ENCODE measurements at places on chromosomes 11 and 22.

DNA sequence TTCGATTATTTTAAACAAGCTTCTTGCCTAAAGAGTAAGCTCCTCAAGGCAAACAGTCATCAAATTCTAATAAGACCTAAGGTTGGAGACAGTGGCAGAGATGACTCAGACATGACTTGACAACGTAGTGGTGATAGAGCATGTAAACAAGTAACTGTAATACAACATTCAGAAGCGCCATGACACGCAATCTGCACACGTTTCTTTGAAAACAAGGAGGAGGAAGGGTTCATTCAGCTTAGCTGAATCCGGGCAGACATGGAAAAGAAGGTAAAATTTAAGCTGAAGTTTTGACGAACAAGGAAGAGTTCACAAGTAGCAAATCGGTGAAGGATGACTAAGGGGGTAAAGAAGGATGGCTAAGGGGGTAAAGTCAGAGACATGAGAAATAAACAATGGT, 152.4 kb upstream of the ZC3H12C start:
- DNase-seq: peak; percentile 87

DNA sequence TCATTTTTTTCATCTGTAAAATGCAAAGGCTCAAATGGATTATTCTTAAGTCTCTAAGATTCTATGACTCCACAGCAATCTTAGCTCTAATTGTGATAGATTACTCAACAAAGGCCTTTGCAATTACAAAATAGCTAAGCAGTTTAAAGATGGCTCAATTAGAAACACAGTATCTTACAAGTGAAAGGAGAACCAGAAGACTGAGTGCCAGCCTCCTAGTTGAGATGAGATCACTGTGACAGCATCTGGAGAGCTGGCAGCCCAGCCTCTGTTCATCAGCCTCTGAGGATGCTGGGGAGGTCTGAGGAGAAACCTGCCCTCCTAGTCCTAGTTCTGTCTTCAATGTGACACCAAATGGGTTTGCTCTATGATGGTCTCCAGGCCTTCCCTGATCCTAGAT, 158.4 kb upstream of the NARS2 start:
- no peak for DNase-seq

GRCh38 chr11:68212421-68213134, 518 bp downstream of the KMT5B start:
- DNase-seq: peak; percentile 32

DNA sequence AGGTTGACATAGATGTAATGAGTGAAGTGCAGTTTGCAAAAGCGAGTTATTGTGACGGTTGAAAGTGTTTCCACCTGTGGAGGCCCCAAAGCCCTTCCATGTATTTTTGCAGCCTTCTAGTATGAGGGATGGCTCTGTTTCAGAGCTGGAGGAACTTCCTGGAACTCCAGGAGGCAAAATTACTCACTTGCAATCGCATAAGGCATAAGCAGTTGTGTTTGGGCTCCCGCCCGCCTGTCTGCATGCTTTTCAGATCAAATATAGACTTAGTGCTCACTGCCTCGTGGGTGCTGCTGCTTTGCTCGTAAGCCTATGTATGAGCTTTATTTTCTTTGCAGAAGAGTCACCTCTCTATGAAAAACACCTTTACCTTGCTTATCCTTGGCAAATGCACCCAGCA, 146.8 kb upstream of the LARGE1 start:
- DNase-seq: no peak

Measured in RCC 7860 (cell line).